Neural crest cell (in vitro differentiated cells): ENCODE measurements at places on chromosomes 2 and 18.

DNA sequence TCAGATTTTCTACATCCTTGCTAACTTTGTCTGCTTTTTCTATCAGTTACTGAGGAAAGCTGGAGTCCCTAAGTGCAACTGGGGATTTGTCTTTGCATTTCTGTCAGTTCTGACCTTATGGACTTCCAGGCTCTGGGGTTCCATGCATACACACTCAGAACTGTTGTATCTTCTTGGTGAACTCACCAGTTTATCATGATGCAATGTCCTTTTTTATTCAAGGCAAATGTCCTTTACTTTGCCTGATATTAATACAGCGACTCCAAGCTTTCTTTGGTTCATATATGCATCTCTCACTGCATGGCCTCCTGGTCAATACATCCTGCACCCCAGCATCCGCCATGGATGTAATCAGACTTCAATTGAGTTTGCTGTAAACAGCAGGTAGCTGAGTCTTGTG lies 44.7 kb downstream of the SLC66A2 start:
- DNase-seq = no peak

DNA sequence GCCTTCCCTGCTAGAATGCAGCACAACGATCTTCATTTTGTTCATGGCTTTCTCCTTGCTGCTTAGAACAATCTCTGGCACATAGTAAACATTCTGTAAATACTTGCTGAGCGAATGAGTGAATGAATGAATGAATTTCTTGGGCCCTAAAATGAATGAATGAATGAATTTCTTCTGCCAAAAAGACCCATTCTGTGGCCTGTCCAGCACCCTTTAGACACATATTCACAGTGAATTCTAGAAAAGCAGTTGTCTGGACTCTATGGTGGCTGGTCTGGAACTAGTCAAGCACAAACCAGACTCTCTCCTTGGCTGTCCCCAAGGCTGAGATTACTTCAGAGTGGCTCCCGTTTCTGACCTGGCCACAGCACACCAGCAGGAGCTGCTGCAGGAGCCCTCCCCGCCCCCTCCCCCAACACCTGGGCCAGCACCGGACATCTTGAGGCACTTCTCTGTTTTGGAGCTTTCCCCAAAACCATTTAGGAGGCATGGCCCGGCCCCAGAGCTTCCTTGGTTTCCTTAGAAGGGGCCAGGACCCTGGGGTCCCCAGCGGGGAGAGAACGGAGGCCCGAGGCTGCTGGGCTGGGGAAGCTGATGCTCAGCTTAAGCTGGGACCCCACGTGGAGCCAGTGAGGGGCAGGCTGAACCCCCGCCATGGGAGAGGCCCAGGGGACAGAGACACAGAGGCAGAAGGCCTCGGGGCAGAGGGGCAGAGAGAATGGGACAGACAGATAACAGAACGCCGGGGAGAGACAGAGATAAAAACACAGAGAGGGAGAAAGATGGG lies 159.0 kb downstream of the ZFP36L2 start:
- no peak for DNase-seq

GRCh38 chr2:10064932-10065772 lies 15.1 kb downstream of the CYS1 start:
- no peak for DNase-seq

GRCh38 chr2:237012004-237012403 lies 73.7 kb upstream of the COPS8 start:
- no peak for DNase-seq

DNA sequence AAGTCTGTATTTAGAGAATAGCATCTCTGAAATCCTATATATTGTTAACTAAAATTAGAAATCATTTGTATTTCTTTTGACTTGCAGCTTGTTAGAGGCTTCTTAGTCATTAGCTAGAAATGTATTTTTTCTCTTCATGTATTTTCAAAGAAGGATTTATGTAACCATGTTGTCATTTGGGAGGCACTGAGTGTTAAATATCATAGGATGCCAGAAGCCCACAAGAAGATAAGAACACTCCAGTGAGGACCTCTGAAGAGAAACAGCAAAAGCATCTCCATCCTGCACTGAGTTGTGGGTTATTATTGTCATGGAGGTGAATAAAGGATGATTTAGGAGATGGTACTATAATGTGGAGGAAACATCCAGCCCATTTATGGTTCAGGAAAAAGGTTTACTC lies 93.5 kb downstream of the UBE2E3 start:
- DNase-seq = no peak

DNA sequence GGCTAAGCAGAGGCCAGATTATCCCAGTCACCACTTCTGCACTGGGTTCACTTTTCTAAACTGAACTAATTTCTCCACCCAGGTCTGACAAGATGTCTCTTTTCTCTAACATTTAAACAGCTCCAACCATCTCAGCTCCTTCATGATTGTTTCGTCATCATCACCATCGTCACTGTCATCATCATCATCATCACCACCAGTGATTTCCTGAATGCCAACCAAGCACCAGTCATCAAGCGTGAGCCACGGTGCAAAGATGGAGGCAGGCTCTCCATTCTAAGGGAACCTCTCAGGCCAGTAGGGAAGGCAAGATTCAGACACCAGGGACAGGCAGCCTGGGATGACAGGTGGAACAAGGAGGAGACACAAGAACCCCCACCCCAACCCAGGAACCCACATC lies 25.5 kb upstream of the TMBIM1 start:
- DNase-seq = no peak

GRCh38 chr18:59505356-59505755 lies 146.3 kb upstream of the LMAN1 start:
- no peak for DNase-seq

GRCh38 chr2:145380436-145381017 lies 860.6 kb upstream of the ZEB2 start:
- no peak for DNase-seq

- DNase-seq = no peak
These were observed 88.7 kb downstream of the TFCP2L1 start for GRCh38 chr2:121196132-121196848.

DNA sequence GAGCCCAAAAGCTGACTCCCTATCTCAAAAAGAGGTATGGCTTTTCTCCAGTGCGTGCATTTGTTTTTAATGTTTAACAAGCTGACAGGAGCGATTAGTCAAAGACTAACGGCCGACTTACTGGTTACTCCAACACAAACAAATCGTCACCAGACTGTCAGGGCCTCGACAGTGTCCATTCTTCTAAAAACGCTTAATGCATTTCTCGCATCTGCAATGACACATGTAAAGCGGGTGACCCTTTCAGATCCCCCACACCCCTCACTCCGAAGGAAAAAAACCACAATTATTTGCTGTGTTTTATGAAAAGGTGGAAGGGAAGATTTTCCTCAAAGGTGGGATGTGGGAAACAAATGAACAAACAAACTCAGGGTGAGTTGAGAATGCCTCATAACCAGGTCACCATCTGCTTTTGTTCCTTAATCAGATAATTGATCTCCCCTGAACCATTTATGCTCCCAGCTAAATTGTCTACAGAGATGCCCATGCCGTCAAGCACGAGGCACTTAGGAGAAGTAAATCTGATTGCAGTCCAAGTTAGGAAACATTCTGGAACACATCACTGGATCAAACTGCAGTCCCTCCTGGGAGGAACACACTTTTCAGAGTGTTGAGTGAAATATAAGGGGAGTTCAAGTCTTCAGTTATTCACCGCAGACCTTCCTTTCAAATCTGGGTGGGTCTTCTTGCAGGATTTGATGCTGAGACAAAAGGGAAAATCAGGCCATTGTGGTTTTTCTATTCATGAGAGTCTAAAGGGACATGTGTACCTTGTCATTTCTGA lies 340.8 kb downstream of the CMPK2 start:
- DNase-seq = no peak

GRCh38 chr2:195756218-195756942 lies 99.4 kb downstream of the SLC39A10 start:
- DNase-seq = no peak

DNA sequence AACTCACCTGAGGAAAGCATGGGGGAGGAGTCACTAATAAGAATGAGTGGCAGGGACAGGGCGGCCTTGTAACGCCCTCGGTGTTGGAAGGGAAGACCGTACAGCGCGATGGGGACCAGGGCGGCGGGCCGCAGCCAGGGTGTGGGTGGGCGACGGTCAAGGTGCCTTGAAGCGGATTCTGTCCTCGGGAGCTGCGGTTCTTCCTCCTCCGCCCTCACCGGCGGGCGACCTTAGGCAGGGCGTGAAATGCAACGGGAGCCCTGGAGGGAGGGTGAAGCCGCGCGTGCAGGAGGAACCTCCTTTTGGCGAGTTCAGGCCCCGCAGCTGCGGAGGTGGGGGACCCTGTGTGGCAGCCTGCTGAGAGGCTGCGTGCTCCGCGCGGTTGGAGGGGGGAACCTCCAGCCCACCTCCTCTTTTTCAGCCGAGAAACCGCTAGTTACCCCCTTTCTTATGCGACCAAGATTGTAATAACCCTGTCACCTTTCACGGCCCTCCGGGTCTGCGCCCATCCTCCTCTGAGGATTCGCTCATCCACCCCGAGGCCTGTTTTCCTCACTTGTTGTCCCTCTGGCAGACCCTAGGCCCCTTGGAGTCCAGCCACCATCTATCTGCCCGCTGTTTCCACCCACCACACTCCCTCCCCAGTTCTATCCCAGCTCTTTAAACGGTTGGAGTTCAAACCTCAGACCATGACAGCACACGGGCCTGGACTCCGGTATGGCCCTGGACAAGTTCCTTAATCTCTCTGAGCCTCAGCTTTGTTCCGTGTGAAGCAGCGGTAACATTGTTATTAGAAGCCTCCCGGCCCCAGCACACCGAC lies 823 bp upstream of the RNU2-63P start:
- no peak for DNase-seq

- no peak for DNase-seq
These were observed 43.0 kb downstream of the WIPF1 start for GRCh38 chr2:174554529-174555150.

DNA sequence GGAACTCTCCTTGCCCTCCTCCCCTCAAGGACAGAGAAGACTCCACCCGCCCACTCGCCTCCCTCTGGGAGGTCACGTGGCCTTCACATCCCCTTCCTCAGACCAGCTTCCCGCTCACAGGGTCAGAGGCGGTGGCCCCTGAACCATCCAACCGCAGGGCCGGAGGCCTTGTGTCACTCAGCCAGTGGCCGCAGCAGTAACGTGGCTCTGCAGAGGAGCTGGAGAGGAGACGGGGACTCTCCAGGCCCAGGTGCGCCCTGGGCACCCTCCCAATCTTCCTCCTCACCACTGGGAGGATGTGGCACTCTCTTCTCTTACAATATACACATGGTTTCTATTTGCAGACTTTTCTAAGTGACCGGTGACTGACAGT lies 161.7 kb downstream of the TWIST2 start:
- DNase-seq = no peak

- no peak for DNase-seq
These were observed 199.5 kb downstream of the OSR1 start for GRCh38 chr2:19158896-19159295.

DNA sequence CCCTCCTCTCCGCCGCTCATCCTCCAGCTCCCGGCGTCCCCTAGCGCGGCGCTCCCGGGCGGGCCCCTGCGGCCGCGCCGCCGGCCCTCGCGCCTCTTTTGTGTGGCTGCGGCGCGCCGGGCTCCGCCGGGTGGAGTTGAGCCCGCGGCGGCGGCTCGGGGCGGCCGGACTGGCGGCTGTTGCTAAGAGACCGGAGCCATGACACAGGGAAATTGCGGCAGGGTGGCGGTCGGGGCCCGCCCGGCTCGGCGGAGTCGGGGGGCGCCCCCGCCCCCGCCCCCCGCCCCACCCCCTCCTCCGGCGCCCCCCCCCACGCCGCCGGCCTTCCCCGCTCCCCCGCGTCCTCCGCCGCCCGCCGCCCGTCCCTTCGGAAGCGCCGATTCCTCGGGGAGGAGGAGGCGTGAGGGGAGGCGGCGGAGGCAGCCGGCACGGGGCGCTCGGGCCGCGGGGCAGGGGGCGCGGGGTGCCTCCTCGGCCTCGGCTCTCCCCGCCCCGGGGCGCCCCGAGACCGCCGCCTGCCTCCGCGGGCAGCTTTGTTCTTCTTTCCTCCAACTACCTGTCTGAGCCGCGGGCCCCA lies at the start of gene TMEM200C:
Gene TMEM200C (minus strand): TSS at position 224 of the 577 bp plus-strand sequence. CDS start 3,459 bp downstream, outside the sequence.
- DNase-seq = peak; percentile 56

DNA sequence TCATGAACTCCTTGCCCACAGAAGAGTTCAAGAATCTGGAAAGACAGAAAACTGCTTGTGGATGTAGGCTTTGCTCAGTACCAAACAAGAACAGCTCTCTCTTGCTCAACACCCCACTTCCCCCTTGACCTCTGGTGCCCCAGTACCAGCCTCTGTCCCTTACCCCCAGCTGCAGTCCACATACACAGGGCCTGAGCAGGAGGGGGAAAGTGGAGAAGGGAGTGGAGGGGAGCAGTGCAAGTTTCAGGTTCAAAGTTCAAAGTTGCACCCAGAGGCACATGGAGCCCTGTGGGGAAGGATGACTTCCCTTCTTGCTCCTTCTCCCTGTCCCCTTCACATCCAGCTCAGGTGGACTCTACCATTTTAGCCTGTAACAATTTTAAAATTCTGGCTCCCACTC lies 61.1 kb upstream of the LPIN2 start:
- no peak for DNase-seq

- no peak for DNase-seq
These were observed 78.5 kb upstream of the HK2 start for GRCh38 chr2:74755386-74755785.

DNA sequence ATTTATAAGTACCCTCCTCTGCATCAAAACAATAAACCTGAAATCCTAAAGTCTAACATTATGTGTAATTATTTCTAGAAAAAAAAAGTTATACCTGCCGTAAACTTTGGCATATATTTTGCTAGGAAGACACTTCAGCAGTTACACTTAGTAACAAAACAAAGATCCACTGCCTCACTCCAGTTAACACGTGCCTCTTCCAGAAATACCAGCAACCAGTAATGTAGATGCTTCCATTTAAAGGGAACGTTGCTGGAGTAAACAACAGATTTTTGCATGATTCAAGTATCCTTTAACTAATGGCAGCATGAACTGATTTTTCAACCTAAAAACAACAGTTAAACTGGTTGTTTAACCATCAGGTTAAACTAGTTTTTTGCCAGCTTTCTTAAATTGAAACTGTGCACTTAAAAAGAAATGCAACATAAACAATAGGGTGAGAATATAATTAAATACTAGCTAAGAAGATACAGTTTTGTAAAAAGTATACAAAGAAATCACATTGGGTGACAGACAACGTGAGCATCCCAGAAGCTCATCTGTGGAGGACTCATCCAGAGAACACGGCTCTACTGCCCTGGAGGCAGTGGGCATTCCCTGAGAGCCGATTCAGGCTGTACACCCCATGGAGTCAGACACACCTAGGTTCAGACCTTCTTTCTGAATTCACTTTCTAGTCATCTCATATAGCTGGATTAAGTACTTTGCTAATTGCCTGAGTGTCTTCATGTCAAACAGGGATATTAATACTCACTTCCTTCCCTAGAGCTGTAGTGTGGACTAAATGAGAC lies 22.3 kb downstream of the MGAT4A start:
- DNase-seq = no peak

DNA sequence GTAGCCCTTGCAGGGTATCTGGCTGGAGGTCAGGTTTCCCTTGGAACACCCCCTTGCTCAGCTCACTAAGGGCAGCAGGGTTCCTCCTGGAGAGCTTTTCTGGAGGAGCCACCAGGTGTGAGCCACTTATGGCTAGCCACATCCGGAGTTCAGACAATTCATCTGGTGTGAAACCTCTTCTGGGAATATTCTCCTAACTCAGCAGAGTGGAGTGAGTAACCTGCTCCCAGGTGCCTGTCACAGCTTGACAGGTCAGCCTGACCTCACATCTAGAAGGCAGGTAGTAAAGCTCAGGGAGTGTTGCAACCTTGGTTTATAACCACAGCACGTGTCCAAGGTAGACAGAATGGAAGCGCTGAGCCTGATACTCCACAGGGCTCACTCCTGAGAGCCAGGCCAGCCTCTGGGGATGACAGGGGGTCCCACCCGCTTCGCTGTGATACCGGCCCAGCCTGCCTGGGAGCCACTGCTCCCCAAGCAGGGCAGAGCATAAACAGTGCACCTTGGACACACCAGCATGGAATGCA lies 62.6 kb upstream of the TGFA start:
- DNase-seq = no peak
